ENCODE measurements at places on chromosomes 4 and X. TPM values are rescaled to one million over a fixed set of nuclear protein-coding genes. Genes with fewer than 3 reads are reported as not detected.

- no peak for DNase-seq
Measured at GRCh38 chrX:103722505-103722904, 11.8 kb downstream of the TMEM31 start.

- no peak for DNase-seq
Measured at GRCh38 chrX:155819966-155820491, 61.1 kb upstream of the VAMP7 start.

PAGE4 gene
- not detected for polyA plus RNA-seq

DNA sequence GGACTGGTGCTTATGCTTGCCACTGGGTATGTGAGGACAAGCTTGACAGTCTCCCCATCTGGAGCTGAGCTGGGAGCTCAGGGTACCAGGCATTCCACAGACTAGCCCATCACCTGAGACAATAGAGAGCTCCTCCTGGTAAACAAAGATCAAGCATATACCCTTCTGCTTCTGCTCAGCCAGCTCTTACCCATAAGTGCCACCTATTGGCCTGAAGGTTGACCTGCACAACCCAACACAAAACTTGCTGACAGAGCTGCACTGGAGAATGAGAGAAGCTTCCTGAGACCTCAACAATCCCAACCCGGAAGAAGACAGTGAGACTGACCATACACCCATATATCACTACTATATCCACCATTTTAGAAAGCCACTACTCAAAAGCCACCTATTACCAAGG is 1049.2 kb upstream of the INTU start:
- no peak for DNase-seq

- DNase-seq: no peak
Measured at GRCh38 chr4:11529625-11530201, 101.0 kb upstream of the HS3ST1 start.
